ENCODE measurements at places on chromosomes 7 and 10.

GRCh38 chr10:103124420-103125096, 68.5 kb downstream of the NT5C2 start:
- no peak for DNase-seq

DNA sequence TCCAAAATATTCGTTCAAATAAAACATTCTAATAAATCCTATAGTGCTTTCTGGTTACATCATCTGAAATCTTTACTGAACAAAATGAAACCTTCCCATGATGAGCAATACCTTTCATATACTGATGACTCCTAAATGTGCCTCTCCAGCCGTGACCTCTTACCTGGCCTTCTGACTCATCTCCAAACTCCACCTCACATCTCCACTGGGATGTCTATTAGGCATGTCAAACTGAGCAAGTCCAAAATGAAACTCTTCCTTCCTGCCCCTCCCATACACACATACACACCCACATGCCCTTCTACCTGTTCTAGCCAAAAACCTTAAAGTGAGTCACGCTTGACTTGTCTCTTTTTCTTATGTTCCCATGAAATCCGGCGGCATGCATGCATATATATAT, 22.9 kb downstream of the GSAP start:
- DNase-seq = no peak

GRCh38 chr10:37712489-37713131, 144.8 kb downstream of the ZNF248 start:
- DNase-seq = peak; percentile 73

GRCh38 chr7:37920305-37920848, at the start of gene EPDR1:
Gene EPDR1, plus strand, starts transcription at chr7:37920640. Its CDS starts 300 bp downstream, at chr7:37920940.
- DNase-seq = peak; percentile 84

GRCh38 chr7:12062062-12062461, 149.0 kb upstream of the TMEM106B start:
- DNase-seq = no peak

DNA sequence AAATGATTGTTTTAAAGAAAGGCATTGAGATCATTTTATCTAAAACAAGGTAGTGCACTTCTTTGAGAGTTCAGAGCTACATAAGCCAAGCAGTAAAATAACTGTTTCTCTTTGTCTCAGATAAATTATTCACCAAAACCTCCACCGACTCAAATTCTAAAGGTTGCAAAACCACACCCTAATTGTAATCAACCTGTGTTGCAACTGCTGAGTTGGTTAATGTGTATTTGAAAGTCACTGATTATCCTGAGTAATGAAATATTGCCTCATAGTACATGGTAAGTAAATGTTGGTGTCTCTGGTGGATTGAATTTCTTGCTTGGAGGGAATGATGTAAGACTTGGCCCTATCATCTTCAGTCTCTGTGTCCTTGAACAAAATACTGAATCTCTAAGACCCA, 35.9 kb upstream of the CYP2C9 start:
- DNase-seq = no peak

DNA sequence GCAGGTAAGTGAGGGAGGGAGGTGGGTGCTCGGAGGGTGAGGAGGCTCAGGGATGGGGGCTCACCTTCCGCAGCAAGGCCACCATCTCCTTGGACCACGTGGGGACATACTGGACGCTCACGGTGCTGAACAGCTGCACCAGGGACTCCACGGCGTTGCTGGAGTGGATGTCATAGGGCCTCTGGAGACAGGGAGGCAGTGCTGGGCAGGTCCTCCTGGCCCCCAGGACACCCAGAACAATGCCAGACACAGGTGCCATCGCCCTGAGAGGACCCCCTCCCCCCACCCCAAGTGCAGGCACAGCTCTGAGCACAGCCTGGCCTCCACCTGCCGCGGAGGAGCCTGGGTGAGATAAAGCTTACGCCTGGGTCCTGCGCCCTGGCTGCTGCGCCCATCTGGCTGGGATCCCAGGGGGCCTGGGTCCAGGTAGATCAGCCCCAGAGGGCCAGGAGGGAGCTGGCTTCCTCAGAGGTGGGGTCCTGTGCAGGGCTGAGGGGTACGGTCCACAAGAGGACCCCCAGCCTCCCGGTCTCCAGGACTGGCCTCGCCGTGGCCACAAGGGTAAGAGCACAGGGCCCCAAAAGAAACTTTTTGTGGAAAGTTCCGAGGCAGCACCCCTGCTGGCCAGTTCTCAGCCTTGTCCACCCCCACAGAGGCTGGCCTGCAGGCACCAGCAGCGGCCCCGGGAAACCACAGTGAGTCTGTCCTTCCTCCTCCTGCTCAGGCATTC, 37.8 kb downstream of the DPYSL4 start:
- no peak for DNase-seq

- DNase-seq = no peak
Observed at GRCh38 chr10:13765641-13766341, 179.0 kb downstream of the PRPF18 start.

DNA sequence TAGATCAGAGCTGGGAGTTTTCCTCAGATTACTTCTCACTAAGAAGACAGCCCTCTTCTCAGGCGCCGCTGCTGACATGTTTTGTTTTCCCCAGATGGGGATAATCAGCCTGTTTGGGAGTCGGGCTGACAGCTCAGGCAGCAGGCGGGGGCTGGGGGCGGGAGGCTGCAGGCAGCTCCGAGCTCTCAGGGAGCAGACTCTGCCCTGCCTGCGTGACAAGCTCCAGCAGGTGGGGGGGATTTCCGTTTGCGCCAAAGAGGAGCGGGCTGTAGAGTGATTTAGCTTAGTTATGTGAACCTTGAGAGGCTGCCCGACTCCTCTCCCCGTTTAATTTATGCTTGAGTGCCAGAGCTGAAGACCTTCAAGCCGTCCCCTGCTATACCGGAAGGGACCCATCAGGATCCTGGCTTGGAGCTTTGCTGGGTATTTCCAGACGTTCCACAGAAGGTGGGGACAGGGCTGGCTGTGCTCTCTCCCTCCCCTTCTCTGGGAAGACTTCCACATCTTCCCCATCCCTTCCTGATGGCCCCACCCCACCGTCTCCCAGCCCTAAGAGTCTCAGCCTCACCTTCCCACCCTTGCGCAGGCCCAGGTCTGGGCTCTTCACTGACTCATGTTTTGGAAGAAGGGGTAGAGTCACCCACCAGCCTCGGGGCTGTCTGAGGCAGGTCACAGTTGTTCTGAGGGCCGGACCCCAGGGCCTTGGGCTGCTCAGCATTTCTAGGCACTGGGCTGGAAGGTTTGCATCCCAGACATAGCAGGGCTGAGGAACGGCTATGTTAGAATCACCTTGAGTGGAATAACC, 24.7 kb upstream of the ADCYAP1R1 start:
- DNase-seq = peak; percentile 78

DNA sequence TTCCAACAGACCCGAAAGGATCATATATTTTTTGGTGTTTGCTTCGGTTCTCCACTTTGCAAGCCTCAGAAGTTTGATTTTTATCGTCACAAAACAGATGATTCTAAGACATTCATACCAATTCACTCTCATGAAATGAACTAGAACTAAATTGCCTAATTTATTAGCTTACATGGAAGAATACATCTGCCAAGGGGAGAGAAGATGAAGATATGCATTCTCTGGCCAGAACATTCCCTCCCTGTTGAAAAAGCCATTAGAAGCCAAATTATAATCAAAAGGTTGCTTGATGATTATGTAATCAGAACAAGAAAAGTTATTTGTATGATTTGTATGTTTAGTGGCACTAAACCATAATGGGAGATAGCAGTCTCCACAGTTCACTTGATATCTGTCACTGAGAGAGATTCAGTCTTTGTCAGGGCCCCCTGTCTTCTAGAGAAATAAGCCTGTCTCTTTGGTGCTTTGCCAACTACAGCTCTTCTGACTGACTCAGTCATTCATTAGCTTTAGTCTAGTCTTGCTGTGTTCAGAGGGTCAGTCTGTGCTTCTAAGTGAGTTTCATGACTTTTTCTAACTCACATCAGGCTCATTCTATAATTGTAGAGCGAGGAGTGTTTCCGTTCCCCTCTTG, 95.3 kb upstream of the GNAI1 start:
- no peak for DNase-seq

DNA sequence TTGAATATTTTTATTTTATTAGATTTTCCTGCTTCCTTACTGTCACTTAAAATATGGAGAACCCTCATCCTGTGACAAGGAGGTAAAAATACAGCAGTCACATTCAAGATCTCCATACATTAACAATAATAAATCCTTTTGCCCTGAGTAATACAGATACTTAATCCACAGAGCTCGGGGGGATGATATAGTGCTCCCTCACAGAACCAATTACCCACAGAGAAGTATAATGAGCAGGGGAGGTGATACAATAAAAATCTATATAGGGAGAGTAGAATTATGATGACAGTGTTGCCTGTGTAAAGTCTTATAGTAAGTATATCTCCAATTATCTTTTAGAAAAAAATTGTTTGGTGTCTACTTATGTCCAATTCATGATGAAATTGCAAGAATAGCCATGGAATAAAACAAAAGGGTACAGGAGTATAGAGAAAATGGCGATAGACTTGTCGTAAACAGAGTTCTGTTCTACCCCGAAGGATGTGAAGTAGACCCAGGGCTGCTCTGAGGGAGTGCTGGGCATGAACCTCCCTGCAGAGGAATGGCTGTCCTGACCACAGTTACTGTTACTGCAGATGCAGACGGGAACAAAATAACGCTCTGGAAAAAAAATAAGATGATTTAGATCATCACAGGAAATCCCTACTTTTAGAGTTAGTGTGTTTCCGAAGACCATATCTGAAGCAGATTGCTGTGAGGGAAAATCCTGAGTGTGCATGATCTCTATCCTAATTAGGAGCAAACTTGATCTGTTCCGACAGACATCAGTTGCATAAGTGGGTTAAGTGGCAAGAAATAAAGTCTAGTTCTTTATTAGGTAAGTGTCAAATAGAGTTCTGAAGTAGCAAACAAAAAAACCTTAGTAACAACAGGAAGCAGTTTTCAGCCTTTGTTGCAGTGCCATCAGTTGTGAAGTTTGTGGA, 123.7 kb downstream of the KAT6B start:
- DNase-seq = no peak

DNA sequence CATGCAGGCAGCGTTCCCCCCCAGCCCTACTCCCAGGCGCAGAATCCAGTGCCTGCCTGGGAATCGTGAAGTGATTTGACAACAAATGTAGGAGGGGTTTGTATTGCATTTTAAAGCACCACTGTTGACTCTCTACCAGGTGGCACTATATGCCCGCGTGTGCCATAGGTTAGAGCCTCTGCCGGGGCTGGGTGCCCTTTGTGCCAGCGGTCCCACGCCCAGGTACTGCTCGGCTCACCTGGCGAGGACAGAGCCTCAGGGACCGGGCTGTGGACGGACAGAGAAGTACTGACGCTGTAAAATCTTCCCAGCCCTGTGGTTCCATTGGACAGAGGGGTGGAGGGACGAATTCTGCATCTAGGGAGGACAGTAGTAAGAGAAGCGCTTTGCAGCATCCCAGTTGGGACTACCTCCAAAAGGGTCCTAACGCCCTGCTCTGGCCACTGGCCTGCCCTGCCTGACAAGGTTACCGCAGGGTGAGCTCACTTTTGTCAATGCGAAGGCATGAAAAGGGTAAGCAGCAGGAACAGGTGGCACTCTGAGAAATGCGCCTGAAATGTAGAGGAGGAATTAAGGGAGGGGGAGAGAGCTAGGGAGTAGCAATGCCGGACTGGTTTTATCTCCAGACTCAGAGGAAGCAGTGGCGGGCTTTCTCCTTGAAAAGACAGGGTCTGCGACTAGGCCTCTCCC, 788 bp upstream of the CACNA2D1 start:
- DNase-seq = no peak

DNA sequence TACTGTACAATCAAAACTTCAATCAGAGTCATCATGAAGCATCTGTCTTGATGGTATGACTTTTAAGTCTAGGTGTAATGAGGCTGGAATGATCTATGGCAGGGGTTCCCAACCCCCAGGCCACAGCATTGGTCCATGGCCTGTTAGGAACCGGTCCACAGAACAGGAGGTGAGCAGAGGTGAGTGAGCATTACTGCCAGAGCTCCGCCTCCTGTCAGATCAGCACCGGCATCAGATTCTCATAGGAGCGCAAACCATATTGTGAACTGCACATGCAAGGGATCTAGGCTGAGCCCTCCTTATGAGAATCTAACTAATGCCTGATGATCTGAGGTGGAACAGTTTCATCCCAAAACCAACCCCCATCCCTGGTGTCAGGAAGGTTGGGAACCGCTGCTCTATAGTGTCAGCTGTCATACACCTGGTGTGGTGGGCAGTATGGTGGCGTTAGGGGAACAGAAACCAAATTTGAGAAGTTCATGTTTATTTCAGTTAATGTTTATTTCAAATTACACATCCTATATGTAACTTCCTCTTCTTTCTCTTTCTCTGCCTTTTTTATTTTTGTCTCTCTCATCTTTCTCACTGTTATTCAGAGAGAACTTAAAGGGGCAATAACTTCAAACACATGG, 432.6 kb downstream of the TNS3 start:
- DNase-seq = no peak

DNA sequence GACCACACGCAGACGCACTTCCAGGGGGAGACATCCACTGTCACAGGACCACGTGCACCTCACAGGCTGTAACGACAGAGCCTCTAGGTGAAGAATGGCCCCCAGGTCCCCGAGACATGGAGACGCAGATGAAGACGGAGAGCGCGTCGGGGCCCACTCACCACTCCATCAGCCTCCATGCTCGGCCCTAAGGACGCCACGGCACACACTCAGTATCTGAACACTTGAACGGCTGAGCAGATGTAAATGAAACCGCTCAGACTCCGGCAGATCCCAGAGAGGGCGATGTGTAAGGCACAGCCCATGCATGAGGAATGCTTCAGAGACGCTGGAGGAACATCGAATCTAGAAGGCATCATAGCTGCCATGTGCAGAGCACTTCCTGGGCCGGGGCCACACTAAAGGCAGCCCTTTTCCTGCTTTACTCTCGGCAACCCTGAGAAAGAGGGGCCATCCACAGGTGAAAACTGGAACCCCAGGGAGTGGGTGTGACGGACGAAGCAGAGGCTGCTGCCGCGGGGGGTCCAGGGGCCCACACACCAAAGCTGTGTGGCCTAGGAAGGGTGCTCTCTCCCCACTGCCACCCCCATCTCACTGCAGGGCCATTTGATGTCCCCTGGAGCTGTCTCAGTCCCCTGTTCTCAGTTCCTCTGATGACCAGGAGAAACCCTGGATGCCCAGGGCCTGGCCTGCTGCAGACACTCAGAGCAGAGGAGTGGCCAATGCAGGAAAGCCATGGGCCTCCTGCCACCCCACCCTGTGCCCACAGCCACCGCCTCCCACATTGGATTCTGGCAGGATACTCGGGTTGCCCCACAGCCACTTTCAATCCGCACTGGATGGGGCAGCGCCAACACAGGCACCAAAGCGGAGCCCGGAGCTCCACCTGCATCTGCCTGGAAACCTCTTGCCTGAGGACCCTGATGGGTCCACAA, 253.8 kb downstream of the MAD1L1 start:
- peak; percentile 26 for DNase-seq

- no peak for DNase-seq
Observed at GRCh38 chr7:70573071-70573661, 558.8 kb upstream of the GALNT17 start.

- DNase-seq = no peak
Observed at GRCh38 chr10:6505300-6505699, 74.8 kb downstream of the PRKCQ start.

DNA sequence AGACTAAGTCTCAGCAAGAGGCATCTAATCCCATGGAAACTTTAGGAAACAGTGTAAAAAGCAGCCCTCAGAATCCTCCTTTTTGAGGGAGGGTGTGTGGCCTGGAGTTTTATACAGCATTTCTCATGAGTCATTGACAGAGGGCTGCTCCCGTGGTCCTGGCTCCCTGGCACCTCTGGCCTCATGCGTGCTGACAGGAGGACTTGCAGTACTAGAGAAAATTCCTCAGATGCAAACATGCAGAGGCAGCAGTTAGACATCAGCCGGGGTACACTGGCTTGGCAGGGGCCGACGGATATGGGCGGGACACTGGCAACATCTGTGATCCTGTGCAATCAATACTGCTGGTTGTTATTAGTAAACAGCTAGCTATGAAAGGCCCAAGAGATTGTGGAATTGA, 925.1 kb upstream of the CELF2 start:
- DNase-seq = peak; percentile 80

Data from right cardiac atrium (tissue), 5 donors.